ENCODE measurements at places on chromosomes 11 and 22.
A peak's percentile ranks its signal among the peaks of the same experiment; 100 is the strongest.

- no peak for DNase-seq
These were observed 164.4 kb downstream of the BRD1 start for GRCh38 chr22:49663311-49663711.

- no peak for DNase-seq
These were observed 151.4 kb downstream of the BLID start for GRCh38 chr11:121964591-121964990.

GRCh38 chr11:130526846-130527245 lies 78.4 kb downstream of the ADAMTS15 start:
- DNase-seq, result no peak

GRCh38 chr22:43562843-43563242 lies 151.0 kb downstream of the MPPED1 start:
- no peak for DNase-seq

DNA sequence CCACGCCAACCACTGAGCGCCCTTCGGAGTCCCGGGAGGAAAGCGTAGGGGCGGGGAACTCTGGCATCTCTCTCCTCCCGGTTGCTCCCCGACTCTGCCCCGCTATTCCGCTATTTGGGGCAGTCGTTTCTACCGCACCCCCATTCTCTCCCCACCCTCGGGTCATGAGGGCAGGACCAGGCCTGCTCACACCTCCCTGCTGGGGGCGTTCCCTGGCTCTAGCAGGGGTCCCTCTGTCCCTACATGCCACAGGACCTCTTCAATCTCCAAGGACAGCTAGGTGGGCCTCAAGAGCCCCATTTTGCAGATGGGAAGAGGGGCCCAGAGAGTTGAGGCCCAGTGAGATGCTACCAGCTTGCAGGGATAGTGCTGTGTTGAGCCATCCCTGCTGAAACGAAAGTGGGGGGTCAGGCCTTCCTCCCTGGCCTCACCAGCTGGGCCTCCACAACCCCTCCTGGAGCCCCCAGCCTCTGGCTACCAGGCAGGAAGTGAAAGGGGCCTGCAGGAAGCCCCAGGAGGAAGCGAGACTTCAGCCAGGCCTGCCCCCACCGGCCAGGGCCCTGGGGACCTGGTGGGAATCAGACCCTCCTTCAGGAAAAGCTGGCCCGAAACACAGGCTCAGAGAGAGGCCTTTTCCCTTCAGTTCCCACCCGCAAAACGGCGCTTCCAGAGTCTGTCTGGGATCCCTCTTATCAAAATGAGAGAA lies 5.5 kb upstream of the SHISA8 start:
- DNase-seq, result no peak

DNA sequence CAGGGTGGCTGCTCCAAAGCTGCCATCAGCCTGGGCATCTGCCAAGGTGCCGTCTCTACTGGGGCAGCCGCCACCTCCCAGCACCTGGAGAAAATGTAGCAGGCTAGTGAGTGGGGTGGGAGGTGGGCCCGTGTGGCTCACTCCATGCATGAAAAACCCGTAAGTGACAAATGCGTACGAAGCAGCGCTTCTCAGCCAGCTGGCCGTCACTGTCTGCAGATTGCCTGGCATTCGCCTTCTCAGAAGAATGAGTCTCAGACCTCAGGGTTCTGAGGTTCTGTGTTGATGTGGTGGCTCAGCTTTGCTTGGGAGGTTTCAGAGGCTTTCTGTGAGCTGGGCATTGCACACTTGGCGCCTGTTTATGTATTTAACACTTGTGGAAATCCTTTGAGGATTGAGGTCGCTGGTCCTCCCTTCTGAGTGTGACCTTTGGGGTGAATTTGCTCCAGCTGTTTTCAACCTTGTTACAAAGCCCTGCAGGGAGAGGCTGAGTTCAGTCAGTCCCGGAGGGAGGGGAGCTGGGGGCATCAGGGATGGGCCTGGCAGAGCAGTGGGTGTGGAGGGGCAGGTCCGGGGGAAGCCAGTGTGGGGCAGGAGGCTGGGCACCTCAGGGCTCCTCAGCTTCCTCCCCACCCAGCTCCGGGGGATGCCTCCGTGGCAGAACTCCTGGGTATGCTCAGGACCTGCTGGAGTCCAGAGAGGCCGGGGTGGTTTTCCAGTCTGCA lies 977.0 kb downstream of the TBC1D22A start:
- peak; percentile 74 for DNase-seq

GRCh38 chr22:42509548-42509947 lies 10.0 kb downstream of the RRP7A start:
- no peak for DNase-seq
